Thyroid gland (tissue), 4 donors: ENCODE measurements at places on chromosomes 12 and 14.

DNA sequence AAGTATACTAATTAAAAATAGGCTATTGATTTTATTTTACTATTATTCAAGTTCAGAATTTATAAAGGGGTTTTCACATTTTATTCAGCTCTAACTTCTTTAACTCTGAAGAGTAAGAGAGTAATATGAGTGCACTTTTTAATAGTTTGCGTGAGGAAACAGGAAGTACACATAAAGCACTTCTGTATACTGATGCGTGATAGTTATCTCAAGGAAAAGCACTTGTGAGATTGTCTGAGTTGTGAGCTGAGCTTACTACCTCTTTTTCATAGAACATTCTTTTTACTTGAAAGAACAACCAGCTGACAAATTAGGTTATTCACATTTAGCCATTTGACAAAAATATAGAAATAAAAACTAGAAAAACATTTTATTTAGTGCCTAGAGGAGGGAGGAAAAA, 1.9 kb downstream of the RAD51AP1 start:
- DNase-seq, result no peak

DNA sequence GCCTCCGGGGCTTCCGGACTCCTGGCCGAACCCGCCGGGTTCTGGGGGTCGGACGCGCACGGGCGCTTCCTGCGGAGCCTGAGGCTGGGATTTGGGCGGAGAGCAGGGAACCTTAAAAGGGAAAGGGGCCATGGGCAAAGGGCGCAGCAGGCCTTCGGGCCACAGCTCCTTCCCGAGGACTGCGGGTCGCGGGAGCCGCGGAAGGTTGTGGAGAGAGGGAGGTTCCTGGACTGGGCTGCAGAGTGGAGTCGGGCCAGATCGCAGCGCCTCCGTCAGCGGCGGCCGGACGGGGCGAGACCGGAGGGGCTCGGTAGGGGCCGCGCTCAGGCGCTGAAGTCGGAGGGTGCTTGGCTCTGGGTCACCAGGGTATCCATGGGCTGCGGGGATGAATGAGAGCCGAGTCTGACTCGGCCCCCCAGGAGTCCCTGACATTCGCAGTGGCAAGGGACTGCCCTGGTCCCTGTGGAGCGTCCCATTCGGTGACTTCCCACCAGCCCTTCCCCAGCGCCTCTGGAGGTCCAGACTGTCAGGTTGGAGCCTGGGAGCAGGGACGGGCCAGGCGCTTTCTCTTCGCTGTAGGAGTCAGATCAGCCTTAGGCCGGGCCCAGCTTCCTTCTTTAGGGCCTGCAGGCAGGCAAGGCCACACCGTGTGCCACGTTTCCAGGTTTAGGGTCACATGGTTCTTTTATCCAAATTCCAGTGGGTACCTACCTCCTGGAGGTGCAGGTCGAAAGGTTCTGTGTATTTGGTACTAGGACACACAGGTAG, 938 bp upstream of the SLC25A29 start:
- DNase-seq, result peak; percentile 49

- DNase-seq, result no peak
Measured at GRCh38 chr12:5537771-5538170, 105.9 kb downstream of the NTF3 start.

- DNase-seq, result no peak
Measured at GRCh38 chr12:106418970-106419369, 61.4 kb downstream of the POLR3B start.

DNA sequence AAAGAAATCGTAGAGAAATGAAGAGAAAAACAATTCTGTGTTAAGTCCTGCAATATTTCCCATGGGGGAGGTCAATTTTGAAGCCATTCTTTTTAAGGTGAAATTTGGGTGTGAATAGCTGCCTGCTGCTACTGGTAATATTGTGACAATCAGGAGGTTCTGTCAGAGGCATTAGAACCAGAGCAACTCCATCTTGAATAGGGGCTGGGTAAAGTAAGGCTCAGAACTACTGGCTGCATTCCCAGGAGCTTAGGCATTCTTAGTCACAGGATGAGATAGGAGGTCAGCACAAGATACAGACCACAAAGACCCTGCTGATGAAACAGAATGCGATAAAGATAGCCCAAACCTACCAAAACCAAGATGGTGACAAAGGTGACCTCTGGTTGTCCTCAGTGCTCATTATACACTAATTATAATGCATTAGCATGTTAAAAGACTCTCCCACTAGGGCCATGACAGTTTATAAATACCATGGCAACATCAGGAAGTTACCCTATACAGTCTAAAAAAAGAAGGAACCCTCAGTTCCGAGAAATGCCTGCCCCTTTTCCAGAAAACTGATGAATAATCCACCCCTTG, 24.8 kb upstream of the MTHFD1 start:
- no peak for DNase-seq

GRCh38 chr12:39230086-39230485, 212.8 kb downstream of the KIF21A start:
- no peak for DNase-seq

DNA sequence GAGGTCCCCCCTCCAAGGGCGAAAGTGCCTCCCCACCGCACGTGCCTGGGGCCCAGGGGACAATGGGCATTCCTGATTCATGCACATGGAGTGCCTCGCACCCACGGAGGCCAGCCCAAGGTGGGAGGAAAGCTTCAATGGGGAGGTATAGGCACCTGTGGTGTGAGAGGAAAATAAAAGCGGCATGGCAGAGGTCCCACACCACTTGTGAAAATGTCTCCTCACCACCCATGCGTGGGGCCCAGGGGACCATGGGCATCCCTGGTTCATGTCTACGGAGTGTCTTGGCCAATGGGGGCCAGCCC, 384.7 kb downstream of the ALG10 start:
- DNase-seq, result no peak
